Inflammatory macrophage treated with lipopolysaccharide for 4 hours (primary cell): ENCODE measurements at places on chromosomes 1 and 21.
A peak's percentile ranks its signal among the peaks of the same experiment; 100 is the strongest.

GRCh38 chr1:109391626-109392025 is 6.1 kb downstream of the SORT1 start:
- peak; percentile 72 for DNase-seq

GRCh38 chr1:197922070-197922390 is 4.9 kb downstream of the LHX9 start:
- DNase-seq: no peak

GRCh38 chr1:184804220-184804619 is 49.6 kb upstream of the EDEM3 start:
- no peak for DNase-seq

GRCh38 chr1:208541225-208541855 is 297.2 kb upstream of the PLXNA2 start:
- DNase-seq: no peak

DNA sequence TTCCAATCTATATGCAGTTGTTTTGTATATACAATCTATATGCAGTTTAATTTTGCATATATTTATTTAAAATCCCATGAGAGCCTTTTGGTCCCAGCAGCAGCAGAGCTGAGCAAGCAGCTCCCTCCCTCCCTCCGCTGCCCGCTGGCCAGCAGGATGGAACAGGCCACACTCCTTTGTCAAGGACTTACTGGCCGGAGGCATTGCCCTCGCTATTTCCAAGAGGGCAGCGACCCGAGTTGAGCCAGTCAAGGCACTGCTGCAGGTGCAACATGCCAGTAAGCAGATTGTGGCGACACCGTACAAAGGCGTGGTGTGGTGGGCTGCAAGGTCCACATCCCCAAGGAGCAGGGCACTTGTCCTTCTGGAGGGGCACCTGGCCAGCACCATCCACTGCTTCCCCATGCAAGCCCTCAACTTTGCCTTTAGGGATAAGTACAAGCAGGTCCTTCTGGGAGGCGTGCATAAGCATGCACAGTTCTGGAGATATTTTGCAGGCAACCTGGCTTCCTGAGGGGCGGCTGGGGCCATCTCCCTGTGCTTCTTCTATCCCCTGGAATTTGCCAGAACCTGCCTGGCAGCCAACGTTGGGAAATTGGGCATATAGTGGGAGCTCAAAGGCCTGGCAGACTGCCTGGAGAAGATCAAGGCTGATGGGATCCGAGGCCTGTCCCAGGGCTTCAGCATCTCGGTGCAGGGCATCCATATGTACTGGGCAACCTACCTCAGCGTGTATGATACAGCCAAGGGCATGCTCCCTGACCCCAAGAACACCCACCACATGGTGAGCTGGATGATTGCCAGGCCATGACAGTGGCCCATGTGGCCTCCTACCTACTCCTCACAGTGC is 92.2 kb downstream of the OSBPL9 start:
- DNase-seq: no peak

GRCh38 chr21:33750017-33750416 is 107.7 kb downstream of the ITSN1 start:
- no peak for DNase-seq

- DNase-seq: no peak
Observed at GRCh38 chr1:72009173-72010093, 272.9 kb downstream of the NEGR1 start.

- no peak for DNase-seq
Observed at GRCh38 chr1:202104073-202104472, 18.6 kb upstream of the GPR37L1 start.

- DNase-seq: no peak
Observed at GRCh38 chr1:107183011-107183410, 42.2 kb downstream of the NTNG1 start.

GRCh38 chr1:243345205-243345604 is 89.4 kb downstream of the SDCCAG8 start:
- peak; percentile 9 for DNase-seq

DNA sequence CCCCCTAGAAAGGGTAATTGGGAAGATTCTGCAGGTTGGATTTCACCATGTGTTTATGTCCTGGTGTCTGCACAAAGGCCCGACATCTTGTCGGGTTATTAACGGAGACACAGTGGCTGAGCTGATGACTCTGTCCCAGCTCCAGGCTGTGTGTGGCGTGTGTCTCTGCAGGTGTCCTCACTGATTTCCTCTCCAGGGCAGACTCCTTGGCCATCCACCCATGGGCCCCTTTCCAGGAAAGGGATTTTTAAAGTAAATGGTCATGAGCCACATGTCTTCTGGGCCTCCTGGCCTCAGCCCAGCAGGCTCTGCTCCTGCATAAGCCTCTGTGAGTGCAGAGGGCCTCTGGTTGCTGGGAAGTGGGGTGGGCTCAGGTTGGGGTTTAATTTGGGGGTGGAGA is 418.7 kb upstream of the VAMP3 start:
- no peak for DNase-seq

DNA sequence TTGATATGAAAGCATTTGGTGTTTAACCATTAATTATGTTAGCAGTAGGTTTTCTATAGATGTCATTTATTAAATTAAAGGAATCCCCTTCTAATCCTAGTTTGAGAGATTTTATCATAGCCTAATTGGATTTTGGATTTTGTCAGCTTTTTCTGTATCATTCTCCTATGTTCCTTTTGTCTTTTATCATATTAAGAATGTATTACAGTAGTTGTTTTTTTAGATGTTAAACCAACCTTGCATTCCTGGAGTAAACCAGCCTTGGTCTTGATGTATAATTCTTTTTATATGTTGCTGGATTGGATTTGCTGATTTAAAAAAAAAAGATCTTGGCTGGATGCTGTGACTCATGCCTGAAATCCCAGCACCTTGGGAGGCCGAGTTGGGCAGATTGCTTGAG is 5.6 kb downstream of the SETDB1 start:
- DNase-seq: no peak

GRCh38 chr1:8450312-8450711 is 132.4 kb downstream of the SLC45A1 start:
- no peak for DNase-seq

DNA sequence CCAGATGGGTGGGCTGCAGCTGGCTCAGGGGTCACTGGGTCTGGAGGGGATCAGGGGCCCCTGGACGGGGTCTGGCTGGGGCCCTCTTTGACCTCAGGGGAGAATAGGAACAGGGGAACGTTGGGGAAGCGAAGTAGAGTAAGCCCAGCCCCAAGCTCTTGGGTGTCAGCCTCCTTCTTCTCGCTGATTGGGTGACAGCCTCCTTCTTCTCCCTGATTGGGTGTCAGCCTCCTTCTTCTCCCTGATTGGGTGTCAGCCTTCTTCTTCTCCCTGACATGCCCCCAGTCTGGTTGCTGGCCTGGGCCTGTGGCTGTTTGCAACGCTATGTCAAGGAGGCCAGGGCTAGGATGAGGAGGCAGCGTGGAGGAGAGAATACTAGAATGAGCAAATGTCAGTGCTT is 76.7 kb upstream of the CASZ1 start:
- DNase-seq: no peak

DNA sequence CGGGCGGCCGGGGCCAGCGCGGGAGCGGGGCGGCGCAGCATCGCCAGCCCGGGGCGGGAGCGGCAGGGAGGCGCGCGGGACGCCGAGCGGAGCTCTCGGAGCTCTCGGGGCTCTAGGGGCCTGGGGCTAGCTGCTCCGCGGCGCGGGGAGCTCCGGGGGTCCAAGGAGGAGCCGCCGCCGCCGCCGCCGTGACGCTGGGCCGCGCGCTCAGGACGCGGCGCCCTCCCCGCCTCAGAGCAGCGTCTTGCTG is 147 bp downstream of the CLSTN1 start:
- DNase-seq: no peak

GRCh38 chr1:117818456-117818855 is 111.0 kb downstream of the GDAP2 start:
- no peak for DNase-seq

DNA sequence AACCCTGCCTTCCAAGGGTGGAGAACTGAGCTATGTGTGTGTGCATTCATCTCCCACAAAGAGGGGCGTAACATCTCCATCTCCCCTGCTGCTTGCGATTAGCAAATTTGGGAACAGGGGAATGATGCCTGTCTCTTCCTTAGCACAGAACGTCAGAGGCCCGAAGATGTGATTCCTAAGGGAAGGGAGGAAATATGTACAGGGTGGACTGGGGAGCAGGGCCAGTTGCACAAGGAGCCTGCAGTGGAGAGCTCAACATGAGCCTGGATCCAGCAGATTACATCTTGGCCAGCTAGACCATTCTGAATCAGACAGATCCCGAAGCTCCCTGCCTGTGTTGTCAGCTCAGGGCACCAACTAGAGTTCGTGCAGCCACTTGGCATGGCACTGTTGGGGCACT is 118.1 kb downstream of the NGF start:
- no peak for DNase-seq

GRCh38 chr1:24704411-24705259 is 40.6 kb upstream of the CLIC4 start:
- DNase-seq: peak; percentile 87

- DNase-seq: peak; percentile 60
Observed at GRCh38 chr1:181479137-181479745, 4.1 kb upstream of the CACNA1E start.

DNA sequence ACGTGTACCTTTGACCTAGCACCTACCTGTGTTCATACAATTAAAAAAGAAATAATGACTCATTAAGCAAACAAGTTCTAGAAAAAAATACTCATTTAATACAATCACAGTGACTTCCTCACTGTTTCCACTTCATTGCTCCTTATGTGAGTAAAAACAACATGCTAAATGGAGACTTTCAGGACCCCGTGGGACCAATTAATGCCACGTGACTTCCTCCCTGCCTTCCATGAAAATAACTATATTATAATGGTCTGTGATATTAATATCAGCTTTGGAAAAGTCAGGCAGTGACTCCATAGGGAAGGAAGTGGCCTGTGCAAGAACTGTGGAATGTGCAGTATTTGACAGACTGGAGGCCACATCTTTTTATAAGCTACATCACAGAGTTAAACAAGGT is 337.8 kb downstream of the HLX start:
- DNase-seq: no peak

DNA sequence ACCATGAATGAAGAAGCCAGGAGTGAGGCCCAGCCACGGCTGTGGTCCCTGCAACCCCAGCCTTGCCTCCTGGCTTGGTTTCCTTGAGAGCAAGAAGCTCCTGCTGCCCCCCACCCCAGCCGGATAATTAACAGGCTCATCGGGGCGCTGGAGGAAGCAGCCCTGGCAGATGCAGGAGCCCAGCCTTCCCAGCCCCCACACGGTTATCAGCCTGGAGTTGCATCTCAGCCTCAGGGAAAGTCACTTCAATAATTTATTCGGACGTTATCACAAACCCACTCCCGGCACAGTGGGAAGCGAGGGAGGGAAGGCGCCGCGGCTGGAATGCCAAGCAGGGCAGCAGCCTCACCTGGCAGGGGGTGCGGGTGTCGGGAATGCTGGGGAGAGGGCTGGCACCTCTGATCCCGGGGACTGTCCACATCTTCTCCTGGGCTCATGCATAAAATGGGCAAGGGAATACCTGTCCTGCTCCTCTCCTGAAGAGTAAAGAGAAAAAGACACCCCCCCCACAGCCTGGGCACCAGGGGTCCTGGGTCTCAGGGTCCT is 43.3 kb upstream of the LRP8 start:
- no peak for DNase-seq

DNA sequence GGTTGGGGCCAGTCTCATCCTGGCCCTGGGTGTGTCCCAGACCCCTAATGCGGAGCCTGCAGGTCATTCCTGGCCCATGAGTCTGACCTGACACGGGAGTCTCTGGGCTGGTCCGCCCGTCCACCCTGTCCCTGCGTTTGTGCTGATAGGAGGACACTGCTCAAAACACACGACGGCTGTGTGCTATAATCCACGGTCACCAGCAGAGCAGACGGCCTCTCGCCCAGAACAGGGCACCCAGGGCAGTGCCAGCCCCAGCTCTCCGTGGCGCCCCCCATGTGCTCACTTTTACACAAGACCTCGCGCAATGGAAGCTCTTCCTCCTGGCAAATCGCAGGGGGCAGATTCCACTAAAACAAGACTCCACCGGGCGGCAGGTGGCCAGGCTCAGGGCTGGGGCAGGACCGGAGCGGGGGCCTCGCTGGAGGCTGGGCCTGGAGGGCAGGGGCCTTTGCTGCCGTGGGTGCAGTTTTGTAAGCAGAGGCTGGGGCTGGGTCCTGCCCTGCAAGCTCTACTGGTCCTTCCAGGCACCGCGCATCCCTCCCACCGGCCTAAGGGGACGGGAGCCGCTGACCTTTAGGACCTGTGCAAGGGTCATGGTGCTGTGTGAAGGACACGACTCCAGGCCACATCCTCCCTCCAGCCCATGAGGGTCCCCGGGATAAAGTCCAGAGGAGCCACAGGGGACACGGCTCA is 10.6 kb upstream of the SLC19A1 start:
- DNase-seq: no peak

DNA sequence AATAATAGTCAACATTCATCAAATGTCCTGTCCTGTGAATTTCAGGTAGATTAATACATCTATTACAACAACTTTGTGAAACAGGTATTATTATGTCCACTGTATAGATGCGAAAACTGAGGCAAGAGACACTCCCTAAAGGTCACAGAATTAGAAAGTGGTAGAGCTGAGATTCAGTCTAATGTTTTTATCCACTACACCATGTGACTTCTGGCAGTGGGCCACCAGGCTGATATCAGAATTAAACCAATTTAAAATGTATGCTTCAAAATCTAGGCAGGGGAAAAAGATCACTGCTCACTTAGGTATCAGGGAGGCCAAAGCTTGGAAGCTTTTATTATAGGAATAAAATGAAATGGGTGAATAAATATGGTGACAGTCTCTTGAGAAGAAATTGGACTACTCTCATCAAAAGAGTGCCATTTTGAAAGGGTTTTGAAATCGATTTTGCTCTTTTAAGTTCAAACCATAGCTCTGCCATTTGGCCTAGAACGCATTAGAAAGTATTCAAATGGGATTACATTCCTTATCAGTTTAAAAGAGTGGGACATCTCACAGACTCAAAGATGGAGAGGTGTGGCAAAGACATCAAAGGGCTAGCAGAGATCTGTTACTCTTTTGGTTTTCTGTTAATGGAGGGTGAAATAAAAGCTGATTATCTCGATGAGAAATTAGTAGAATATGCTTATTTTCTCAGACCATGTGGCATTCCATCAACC is 1.9 kb downstream of the DDAH1 start:
- no peak for DNase-seq

GRCh38 chr1:77984629-77985028 is 5.8 kb upstream of the FUBP1 start:
- no peak for DNase-seq

DNA sequence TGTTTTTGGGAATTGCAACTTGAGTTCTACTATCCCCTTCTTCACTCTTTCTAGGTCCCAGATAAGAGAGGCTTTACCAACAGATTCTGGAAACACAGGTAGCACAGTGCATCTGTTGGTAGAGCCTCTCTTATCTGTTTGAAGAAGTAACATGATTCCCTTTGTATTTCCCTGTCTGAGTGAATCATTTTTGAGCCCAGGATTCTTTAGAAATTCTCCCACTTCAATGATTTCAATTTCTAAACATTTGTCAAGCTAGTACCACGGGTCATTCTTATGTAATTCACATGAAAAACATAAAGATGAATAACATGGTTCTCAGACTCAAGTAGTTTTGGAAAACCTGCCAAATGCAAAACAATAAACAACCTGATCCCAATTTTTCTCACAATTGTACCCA is 72.0 kb upstream of the DUSP10 start:
- DNase-seq: no peak

GRCh38 chr1:197141575-197141974 is 4.9 kb downstream of the ASPM start:
- DNase-seq: no peak

- DNase-seq: no peak
Observed at GRCh38 chr1:56658254-56658653, 13.1 kb downstream of the PRKAA2 start.

- no peak for DNase-seq
Observed at GRCh38 chr1:235947989-235948388, 81.3 kb upstream of the LYST start.

GRCh38 chr21:14285147-14285761 is 69.3 kb downstream of the RBM11 start:
- no peak for DNase-seq

- DNase-seq: no peak
Observed at GRCh38 chr1:60923389-60924087, 158.8 kb upstream of the NFIA start.
